Urothelium cell line (cell line): ENCODE measurements at places on chromosomes 7 and 10.

DNA sequence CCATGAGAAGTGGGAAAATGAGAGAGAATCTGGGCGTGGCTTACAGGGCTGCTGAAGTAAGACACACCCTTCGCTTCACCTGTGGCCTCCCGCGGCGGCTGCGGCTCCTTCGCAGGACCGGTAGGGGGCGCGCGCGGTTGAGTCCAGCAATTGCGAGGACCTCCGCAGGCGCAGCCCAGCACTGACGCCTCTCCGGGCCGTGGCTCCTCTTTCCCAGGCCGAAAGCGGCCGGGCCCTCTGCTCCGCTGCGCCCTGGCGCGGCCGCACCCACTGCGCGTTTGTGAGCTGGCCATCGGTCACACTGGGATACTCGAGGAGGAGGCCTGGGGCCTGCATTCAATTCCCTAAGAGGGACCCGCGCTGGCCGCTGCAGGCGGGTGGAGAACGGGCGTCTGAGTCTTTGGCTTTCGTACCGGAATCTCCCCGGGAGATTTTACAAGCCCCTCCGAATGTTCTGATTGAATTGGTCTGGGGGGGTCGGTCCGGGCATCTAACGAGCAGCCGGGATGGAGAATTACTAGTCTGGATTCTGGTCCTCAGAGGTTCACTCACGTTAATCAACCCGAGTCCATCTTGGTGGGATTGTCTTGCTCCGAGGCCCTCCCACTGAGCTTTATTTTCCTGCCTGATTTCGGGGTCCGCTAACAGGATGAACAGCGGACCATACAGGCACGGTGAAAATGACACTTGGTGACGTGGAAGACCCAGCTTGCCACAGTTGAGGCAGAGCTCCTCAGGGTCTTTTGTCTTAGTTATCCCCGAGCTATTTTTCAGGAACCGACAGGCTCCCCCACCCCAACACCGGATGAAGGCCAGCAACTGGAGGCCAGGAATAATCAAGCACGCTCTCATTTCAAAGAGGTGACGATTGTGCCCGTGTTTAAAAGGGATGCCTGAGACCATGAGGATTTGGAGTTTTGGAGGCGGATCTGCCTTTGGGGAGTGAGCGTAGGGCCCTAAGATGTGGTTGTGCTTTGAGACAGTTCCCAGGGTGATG is at the start of gene LRRD1:
TSS of gene LRRD1 (minus strand) at position 215 of the 997 bp plus-strand sequence. CDS start 13,940 bp downstream, outside the sequence.
- DNase-seq, result peak; percentile 98

- DNase-seq, result peak; percentile 32
Observed at GRCh38 chr7:12111422-12112405, 99.4 kb upstream of the TMEM106B start.

- DNase-seq, result no peak
Observed at GRCh38 chr7:44471850-44472249, 18.6 kb downstream of the NUDCD3 start.

- DNase-seq, result no peak
Observed at GRCh38 chr7:153430931-153431330, 621.3 kb upstream of the DPP6 start.

DNA sequence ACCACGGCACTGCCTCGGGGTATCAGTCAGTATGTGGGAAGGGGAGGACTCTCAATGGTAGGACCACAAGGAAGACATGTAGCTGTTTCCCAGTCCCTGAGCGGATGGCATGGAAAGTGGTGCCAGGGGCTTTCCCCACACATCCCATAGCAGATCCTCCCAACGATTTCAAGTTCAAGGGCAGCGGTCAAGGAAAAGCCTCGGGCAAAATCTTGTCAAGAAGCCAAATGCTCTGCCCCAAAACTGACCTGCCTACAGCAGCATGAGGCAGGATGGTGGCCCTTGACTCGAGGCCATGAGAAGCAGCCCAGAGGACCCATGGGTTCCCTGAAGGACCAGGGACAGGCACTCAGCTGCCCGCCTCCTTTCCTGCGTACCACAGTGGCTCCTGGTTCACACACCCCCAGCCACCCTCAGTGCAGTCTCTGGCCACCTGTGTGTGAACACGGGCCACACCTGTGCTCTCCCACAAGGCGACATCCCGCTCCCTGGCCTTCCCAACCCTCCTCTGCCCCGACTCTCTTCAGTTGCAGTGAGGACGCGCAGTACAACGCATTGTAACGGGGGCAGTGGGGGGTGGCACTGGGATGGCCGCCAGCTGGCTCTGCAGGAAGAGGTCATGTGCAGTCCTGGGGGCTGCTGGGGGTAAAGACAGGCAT is 43.6 kb downstream of the CTBP2 start:
- no peak for DNase-seq

DNA sequence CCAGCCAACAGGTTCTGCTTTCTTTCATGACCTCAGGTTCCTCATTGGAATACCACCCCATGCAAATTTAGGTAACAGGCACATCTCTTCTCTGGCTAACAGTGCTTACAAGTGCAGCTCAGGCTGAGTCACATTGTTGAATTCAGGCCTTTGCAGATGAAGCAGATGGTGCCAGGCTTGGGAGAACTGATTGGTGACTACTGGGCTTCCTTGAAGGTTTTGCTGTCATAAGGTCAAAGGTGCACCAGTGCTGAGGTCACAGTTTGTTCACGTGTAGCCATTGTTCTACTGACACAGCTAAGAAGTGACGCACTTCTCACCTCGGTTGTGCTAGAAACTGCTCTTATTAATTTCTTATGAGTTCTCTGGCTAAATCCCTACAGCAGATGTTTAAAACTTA is 128.6 kb upstream of the BMPER start:
- DNase-seq, result no peak

DNA sequence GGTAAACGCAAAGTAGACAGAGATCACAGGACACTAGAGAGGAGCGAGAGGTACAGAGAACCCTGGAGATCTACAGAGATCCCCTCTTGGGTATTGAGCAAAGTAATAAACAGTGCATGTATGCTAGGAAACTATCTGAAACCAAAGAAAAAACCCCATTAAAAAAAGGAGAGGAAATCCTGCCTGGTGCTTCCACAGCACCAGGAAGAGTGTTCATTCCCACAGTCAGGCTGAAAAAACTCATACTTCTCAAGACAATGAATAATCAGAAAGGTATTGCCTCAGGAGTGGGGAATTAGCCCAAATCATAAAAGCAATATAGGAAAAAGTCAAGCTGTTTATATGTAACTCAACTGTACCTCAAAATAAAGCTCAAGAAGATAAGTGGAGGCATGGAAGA is 59.1 kb downstream of the ANKRD26 start:
- DNase-seq, result no peak

DNA sequence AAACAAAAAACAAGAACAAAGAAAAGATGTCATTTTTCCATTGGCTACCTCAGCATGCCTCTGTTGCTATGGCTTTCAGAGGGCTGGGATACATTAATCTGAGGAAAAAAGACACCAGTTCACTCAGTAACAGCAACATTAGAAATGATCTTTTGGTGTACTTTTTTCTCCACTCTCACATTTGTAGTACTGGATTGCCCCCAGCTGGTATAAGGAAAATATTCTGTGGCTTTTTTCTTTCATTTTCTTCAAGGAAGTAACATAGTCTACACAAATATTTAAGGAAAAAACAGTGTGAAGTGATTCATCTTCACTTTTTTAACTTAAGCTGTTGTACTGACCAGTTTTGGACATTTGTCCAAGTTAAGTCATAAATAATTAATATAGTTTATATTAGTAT is 482.3 kb downstream of the SORCS1 start:
- no peak for DNase-seq

- DNase-seq, result no peak
Observed at GRCh38 chr10:116798859-116799258, 50.4 kb upstream of the ENO4 start.

DNA sequence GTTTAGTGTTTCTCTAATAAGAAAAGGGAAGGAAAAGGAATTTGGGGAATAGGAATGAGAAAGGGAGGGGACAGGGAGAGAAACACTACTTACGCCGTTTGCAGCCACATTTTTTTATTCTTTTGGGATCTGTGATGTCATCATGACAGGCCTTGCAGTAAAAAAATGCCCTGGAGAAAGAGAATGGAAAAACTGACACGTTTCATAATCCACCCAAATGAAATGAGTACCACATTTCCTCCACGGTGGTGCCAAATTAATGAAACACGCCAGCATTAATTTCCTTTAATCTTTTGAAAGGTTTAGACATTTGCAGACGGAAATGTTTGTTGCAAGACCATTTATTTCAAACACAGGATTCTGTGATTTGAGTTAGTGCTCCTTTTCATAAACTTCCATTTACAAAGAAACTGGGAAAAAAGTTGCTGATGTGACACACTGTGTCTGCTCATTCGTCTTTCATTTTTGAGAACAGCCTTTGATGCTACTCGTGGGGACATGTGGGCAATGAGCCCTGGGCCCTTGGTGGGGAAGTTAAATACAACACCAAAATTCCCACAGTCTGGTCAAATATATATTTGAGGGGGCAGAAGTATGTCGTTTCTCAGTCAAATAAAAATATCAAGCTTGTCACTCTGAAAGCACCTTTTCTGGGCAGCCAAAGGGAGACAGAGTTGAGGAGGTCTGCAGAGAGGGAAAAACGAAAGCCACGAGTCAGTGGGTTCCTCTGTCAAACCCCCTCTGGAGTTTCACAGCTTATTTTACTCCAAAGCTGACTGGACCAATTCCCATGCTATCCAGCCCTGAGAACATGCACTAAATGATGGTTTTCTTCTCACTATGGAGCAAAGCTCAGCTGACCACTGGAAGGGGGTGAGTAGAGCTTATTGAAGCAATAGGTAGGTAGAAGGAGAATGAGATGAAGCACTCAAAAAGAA is 625.5 kb downstream of the KCNMA1 start:
- no peak for DNase-seq

DNA sequence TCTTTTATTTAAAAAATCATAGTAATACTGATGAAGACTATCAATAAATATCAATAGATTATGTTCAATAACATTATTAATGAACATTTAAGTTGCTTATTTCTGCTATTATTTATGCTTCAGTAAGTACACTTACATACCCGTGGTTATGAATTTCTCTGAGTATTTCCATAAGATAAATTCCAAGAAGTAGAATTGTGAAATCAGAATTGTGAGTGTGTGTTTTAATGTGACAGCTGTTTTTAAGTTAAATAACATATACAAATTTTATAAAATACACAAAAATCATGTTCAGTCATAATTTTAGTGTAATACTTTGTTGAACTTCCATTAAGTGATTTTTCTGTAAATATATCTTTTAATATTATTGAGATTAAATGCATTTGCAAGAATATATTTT is 37.5 kb upstream of the SEMA3E start:
- no peak for DNase-seq

DNA sequence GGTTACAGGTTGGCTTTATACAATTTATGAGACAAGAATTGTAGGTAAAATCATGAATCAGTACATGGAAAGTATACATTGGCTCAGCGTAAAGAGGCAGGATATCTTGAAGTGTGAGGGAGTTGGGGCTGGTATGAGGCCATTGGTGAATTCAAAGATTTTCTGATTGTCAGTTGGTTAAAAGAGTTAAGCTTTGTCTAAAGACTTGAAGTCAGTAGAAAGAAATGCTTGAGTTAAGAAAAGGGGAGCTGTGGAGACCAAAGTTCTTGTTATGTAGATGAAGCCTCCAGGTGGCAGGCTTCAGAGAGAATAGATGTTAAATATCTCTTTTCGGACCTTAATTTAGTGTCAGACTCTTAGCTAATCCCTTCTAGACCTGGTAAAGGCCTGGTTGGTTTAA is 341.0 kb downstream of the GALNT17 start:
- DNase-seq, result no peak

GRCh38 chr7:29818308-29818707 is 12.0 kb downstream of the WIPF3 start:
- no peak for DNase-seq

GRCh38 chr10:51384971-51385370 is 310.7 kb downstream of the PRKG1 start:
- no peak for DNase-seq

GRCh38 chr7:80584778-80585177 is 53.7 kb upstream of the CD36 start:
- peak; percentile 23 for DNase-seq

GRCh38 chr10:77071956-77072355 is 565.7 kb downstream of the KCNMA1 start:
- no peak for DNase-seq
